ENCODE measurements at places on chromosomes 1 and 21. TPM values are rescaled to one million over a fixed set of nuclear protein-coding genes. Genes with fewer than 3 reads are reported as not detected.

GRCh38 chr1:86516335-86516734, 30.5 kb upstream of the CLCA4 start:
- no peaks in the 10 kb centered on the region for H3K36me3 ChIP-seq
- H3K4me3 ChIP-seq, result no peak overlapping the region
- no peaks in the 10 kb centered on the region for H3K27me3 ChIP-seq
- no peak for DNase-seq

DNA sequence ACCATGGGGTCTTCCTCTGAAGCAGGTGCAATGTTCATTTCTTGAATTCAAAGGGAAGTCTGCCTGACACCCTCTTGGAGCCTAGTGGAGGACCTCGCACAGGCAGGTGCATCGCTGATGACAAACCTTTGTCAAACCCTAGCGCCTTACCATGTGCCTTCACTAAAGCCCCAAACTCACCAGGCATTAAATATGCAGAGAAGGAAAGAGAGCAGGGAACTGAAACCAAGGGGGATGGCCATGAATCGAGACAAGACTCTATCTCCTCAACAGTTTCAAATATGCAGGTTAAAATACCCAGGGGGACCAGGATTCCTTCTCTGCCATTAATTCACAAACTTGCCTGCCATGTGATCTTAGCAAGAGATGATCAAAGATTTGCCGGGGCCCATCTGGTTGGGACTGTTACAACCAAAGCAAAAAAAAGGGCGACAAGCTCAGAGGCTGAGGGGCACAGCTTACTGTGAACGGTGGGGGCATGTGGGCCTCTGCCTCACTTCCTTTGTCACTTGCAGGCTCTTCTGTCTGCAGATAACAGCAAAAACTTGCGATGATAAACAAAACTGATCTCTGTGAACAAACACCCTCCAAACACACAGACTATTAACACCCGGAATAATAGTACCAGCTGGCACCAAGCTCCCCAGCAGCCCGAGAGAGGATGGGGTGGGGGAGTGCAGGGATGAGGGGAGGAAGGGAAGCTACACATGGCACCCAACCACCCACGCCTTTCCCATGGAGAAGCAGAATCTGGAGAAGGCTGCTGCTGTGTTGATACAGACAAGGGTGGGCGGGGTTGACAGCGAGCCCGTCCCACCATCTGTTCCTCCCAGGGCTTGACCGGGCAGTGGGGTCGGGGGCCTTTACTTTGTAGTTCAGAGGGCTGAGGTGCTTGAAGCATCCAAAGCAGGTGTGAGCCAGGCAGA, 33.9 kb downstream of the TMEM63A start:
- no peak overlapping the region for H3K4me3 ChIP-seq
- DNase-seq, result peak; percentile 30
- peaks cover 17% of the 10 kb centered on the region for H3K36me3 ChIP-seq

DNA sequence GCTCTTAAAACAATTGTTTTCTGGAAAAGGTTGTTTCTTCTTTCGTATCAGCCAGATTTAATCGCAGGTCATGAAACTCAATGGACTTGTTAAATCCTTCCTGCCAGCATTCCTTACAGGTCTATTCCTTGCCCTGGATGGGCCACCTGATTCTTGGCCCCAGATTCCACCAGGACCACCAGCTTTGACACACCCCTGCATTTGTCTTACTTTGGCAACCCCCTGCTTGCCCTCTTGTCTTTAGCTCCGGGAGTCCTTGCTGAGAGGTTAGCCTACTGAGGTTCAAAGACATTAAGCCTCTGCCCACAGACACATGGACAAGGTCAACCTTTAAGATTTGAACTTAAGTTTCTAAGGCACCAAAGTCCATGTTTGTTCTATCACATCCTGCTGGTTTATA, 27.1 kb upstream of the DAB1 start:
- no peak overlapping the region for H3K27ac ChIP-seq
- H3K27me3 ChIP-seq, result peaks cover 11% of the 10 kb centered on the region
- H3K4me3 ChIP-seq, result no peak overlapping the region
- H3K4me1 ChIP-seq, result no peaks in the 10 kb centered on the region

GRCh38 chr1:51524817-51525216, 5.8 kb upstream of the EPS15 start:
- H3K4me1 ChIP-seq, result peaks cover 13% of the 10 kb centered on the region
- H3K36me3 ChIP-seq, result no peaks in the 10 kb centered on the region
- no peak overlapping the region for H3K27ac ChIP-seq
- no peak for DNase-seq
- no peak overlapping the region for H3K4me3 ChIP-seq
- H3K27me3 ChIP-seq, result no peaks in the 10 kb centered on the region

- no peak overlapping the region for H3K4me3 ChIP-seq
- no peaks in the 10 kb centered on the region for H3K36me3 ChIP-seq
- H3K4me1 ChIP-seq, result no peaks in the 10 kb centered on the region
Observed at GRCh38 chr1:232518349-232518748, 111.6 kb downstream of the SIPA1L2 start.

DNA sequence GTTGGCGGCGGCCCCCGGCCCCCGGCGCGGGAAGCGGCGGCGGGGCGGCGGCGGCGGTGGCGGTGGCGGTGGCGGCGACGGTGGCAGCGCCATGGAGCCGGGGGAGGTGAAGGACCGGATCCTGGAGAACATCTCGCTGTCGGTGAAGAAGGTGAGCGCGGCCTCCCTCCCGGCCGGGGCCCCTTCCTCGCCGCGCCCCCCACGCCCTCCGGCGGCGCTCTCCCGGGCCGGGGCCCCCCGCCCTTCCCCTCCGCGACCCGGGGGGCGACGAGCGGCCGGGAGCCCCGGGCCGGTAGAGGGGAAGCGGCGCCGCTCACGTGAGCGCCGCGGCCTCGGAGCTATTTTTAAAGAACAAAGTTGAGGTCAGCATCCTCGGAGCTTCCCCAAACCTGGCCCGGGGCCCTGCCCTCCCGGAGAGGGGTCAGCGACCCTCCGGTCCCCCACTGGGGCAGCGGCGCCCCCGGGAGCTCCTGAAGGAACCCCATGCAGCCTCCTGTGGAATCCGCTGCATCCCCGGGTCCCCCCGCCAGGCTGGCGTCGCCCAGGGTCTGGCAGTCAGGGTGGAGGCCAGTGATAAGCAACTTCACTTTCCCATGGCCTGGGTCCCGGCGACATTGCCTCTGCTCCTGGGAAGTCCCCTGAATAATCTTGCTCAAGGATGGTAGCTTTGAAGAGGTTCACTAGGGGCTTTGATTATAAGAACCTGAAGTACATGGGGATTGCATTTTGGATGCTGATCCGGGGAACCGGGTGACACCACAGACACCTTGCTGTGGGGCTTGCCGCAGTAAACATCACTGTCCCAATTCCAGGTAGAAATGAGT, 560 bp downstream of the PLEKHM2 start:
- H3K36me3 ChIP-seq, result peaks cover 12% of the 10 kb centered on the region
- H3K27ac ChIP-seq, result peak overlapping the region; percentile 85
- no peaks in the 10 kb centered on the region for H3K27me3 ChIP-seq
- peak overlapping the region; percentile 85 for H3K4me3 ChIP-seq
- peaks cover 45% of the 10 kb centered on the region for H3K4me1 ChIP-seq
- DNase-seq, result peak; percentile 61

DNA sequence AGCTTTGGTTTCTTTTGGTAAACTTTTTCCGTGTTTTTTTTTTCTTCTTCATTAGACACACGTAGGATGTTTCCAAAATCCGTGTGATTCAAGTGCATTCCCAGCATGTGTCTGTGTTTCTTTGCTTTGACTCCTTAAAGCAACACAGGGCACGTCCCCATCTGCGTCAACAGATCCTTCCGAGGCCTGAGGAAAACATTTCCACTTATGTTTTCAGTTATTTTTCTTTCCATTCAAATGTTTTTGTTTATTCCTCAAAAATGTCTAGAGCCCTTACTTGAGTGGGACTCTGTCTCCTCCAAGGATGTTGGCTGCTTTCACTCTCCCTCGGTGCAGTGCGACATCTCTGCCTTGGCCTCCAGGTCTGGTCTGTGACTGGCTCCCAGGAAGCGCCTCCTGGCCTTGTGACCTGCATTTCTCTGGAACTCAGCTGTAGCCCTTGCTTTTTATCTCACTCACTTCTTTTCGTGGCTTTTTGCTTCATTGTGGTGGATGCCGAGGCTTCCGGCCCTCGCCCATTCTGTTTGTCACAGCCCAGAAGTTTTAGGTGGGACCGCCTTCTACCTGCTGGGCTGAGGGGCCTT, 31.3 kb upstream of the SLC19A1 start:
- H3K4me1 ChIP-seq, result no peaks in the 10 kb centered on the region
- H3K27me3 ChIP-seq, result no peaks in the 10 kb centered on the region
- H3K36me3 ChIP-seq, result no peaks in the 10 kb centered on the region
- H3K4me3 ChIP-seq, result no peak overlapping the region
- DNase-seq, result no peak

F3 gene
- total RNA-seq, result 0.10 TPM

SELP gene
- 2.6 TPM for total RNA-seq

DENND2C gene
- total RNA-seq, result 0.47 TPM

DMRTA2 gene
- 0.07 TPM for total RNA-seq

- H3K27ac ChIP-seq, result peak overlapping the region; percentile 70
- H3K4me3 ChIP-seq, result no peak overlapping the region
- no peaks in the 10 kb centered on the region for H3K36me3 ChIP-seq
Observed at GRCh38 chr1:185566995-185567394, 167.2 kb upstream of the HMCN1 start.

GRCh38 chr1:227899141-227899819, 48.5 kb downstream of the WNT9A start:
- no peak overlapping the region for H3K4me3 ChIP-seq
- peak; percentile 2 for DNase-seq
- no peaks in the 10 kb centered on the region for H3K27me3 ChIP-seq
- H3K27ac ChIP-seq, result no peak overlapping the region
- H3K36me3 ChIP-seq, result no peaks in the 10 kb centered on the region

DNA sequence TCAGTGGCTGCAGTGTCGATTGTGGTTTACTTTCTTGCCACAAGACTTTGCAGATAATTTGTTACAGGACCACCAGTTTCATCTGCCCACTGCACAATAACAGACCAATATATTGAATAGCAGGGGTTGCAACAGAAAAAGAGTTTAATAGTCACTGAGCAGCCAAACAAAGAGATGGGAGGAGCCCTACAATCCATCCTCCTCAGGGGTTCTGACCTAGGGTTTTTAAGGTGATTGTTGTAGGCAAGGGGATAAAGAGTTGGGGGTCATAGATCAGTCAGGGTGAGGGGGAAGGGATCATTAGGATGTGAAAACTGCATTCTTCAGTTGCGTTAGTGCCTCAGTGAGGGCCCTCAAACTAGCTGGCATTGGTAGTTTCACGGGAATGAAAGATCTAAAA, 110.7 kb upstream of the OLFM3 start:
- no peak overlapping the region for H3K4me3 ChIP-seq
- H3K27ac ChIP-seq, result no peak overlapping the region
- H3K27me3 ChIP-seq, result no peaks in the 10 kb centered on the region
- no peaks in the 10 kb centered on the region for H3K4me1 ChIP-seq
- DNase-seq, result no peak

DNA sequence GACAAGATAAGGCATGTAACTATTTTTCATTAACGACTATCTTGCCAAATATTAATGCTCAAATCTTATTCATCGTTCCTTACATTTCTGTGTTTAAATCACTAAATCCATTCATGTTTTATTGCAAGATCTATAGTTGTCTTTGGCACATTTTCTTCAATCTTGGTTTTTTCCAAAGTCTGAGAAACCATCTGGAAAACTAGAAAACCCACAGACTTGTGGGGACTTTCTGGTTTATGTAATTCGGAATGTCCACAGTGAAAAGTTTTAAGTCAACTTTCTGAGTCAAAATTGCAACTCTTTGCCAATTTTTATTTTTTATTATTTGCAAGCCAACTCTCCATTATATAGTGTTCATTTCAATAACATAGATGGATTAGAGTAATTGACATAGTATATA, 520.8 kb upstream of the ADAMTS5 start:
- no peak overlapping the region for H3K4me3 ChIP-seq
- H3K36me3 ChIP-seq, result no peaks in the 10 kb centered on the region
- no peak overlapping the region for H3K27ac ChIP-seq
- no peaks in the 10 kb centered on the region for H3K4me1 ChIP-seq
- no peak for DNase-seq

DNA sequence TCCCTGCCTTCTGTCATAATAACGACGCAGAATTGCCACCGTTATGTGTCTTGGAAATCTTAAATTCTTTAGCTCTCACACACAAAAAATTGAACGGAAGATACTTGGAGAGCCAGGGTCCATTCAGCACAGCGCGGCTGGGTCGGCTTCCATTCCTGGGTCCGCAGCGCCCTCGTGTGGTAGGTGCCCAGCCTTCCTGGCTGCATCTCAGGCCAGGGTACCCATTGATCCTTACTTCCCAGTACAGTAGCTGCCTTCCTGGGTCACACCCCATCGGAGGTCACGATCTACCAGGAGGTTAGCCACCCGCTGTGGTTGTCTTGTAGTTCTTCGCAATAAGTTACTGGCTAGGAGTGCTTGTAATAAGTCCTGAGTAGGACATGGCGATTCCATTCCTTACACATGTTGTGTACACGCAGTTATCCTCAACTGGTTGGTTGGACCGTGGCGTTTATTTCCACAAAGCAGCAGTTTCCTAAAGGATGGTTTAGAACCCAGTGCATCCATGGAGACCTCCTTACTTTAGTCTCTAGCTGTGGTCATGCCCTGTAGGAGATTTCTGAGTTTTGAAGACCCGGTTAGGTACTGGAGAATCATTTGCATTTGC, 9.9 kb upstream of the MTARC1 start:
- H3K27me3 ChIP-seq, result peaks cover 14% of the 10 kb centered on the region
- no peaks in the 10 kb centered on the region for H3K4me1 ChIP-seq
- no peak overlapping the region for H3K27ac ChIP-seq
- DNase-seq, result peak; percentile 79
- no peak overlapping the region for H3K4me3 ChIP-seq

CD34 gene
- 0.02 TPM for total RNA-seq

DNA sequence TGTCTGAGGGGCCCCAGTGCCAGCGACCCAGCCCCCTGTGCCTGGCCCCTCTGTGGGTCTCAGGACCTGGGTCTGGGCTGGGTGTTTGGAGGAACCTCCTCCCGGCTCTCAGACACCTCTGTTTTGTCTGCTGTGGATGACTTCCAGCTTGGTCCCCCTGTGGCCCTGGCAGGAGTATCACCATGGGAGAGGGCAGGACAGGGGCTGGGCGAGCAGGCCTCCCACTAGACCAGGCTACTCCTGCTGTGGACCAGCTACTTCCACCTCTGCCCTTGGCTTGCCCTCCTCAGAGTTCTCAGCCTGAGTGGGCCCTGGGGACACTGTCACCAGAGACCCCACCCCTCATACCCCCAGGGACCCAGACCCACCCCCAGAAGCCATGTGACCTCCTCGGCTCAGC, 21.8 kb downstream of the PLCH2 start:
- DNase-seq, result no peak
- H3K27me3 ChIP-seq, result no peaks in the 10 kb centered on the region
- no peak overlapping the region for H3K27ac ChIP-seq
- H3K4me3 ChIP-seq, result no peak overlapping the region

DNA sequence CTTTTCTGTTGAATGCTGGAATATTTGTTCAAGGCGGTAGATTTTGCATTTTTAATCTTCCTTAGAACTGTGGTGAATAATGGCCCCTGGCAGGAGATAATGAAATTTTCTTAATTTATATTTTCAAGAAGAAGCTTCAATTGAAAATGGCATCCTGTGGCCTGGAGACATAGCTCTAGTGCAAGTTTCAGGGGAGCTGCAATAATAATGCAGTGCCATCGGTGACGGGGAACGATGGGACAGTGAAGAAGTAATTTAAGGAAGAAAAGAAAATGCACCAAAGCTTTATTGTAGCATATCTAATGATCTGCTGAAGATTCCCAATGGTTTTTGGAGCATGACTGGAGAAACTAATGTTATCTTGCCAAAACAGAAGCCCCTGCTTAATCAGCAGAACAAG, 128.4 kb downstream of the ADGRL2 start:
- no peaks in the 10 kb centered on the region for H3K27me3 ChIP-seq
- no peaks in the 10 kb centered on the region for H3K4me1 ChIP-seq
- no peaks in the 10 kb centered on the region for H3K36me3 ChIP-seq
- H3K4me3 ChIP-seq, result no peak overlapping the region
- H3K27ac ChIP-seq, result no peak overlapping the region

CYP4B1 gene
- not detected for total RNA-seq

DRAXIN gene
- total RNA-seq, result 0.26 TPM

MYOC gene
- total RNA-seq, result not detected

Data from activated naive CD4-positive, alpha-beta T cell treated with anti-CD3 and anti-CD28 coated beads for 36 hours (primary cell).